Tibial artery (tissue), 4 donors: ENCODE measurements at places on chromosomes 12 and 14.

- DNase-seq: no peak
Measured at GRCh38 chr14:92500491-92500941, 13.1 kb upstream of the RIN3 start.

DNA sequence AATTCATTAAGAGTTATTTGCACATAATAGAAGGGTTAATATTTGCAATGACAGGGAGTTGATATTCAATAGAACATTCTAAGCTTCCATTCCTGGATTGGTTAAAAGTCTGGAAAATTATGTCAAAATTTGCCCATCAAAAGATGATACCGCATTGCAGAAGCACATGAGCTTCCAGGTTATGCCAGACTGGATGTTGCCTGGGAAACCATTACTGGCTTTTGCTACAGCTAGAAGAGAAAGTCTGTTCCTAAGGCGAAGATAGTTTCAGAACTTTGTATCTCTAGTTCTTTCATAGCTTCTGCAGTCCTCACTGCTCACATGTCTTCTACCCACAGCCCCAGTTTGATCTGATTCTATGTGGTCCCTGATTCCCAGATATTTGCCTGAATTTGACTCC is 122.4 kb upstream of the AMIGO2 start:
- DNase-seq: no peak

DNA sequence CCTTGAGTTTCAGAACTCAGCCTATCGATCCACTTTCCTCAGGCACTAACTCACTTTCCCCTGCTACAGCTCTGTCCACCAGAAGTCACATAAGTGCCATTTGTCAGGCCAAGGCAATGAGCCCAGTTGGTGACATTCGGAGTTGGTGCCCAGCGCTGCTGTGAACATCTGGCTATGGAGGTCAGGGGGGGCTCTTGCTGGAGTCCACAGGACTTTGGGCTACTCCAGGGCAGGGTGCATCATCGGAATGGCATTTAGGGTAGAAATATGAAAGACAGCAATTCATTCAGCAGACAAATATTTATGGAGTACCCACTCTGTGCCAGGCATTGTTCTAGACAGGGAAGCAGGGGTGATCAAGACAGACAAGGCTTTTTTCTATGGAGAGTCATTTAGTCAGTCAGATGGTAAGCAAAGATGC is 1.5 kb upstream of the PPP1CC start:
- no peak for DNase-seq

DNA sequence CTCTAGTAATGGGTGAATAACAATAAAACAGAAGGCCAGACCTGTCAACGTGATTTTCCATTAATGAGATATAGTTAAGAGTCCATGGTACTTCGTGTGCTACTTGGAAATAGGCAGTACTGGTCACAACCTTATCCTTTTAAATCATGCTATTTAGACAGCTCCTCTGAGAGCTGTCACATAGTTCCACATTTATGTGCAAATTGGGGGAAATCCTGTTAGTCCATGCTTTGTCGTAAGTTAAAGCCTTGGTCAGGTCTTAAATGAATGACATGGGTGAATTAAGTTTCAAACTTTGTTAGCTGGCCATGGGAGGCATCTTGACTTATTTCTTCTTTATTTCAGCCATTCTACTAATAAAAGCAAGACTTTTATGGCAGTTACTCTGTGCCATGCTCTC is 11.9 kb upstream of the BHLHE41 start:
- DNase-seq: no peak

DNA sequence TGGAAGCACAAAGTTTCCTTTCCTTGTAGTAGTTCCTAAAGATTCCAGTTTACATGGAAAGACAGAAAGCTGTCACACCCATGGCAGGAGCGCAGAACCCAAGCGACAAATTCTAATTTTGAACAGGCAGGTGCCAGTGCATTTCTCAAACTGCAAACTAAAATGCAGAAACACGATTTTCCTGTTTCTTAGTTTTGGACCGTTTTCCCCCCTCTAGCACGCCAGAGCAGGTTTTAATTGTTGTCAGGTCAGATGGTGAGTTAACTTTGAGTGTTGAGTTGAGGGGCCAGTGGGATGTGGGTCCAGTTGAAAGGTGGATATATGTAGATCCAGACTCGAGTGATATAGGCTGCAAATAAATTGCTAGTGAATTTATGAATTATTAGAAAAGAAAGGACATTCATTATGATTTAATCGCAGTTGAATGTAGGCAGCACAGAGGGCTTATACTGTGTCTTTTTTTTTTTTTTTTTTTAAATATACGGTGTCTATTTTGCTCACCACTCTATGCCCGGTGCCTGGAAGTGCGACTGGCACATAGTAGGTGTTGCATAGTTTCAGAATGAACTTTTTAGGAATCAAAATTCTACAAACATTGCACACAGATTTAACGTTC is 909 bp upstream of the ETFBKMT start:
- no peak for DNase-seq

DNA sequence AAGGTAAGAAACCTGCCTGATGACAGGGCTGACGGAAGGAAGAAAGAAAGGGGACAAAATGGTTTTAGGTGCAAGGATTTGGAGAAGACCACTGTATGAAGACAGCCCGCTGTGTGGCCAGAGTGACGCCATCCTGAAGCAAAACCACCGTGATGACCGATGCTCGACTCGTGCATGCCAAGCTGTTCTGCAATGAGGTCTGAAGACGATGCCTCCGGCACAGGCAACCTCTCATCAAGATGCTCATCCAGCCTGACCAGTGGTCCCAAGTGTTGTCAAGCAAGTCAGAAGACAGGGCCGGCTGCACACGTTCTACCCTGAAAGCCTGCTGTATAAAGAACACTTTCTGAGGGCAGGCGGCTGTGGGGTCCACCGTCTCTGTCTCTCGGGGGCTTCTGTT is 34.8 kb downstream of the STX2 start:
- DNase-seq: no peak

DNA sequence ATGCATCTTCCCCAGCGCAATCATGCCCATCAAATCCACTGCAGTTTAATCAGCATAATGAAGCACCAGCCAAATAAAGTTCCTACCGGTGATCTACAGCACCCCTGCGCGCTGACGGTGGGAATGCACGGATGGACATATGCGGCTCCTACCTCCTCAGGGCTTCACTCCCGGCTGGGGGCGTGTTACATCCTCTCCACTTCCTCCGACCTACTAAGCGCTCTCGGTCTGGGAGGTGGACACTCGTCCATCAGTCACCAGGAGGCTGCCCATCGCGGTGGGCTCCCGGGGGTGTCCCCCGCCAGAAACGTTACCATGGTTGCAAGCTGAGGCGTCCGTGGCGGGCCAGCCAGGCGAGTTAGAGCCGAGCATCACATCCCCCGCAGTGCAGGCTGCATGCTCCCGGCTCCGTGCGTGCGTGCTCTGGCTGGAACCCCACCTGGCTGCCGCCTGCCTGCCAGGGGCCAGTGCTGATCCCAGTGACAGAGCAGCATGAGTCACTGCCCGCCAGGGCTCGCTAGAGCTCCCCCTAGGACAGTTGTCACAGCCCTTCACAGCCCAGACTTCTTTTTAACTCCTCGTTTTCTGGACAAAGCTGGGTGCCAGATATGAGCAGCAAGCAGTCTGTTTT is 73.0 kb downstream of the CIT start:
- peak; percentile 30 for DNase-seq

- no peak for DNase-seq
Measured at GRCh38 chr12:93924367-93924766, 224.0 kb upstream of the PLXNC1 start.

- DNase-seq: no peak
Measured at GRCh38 chr12:108099073-108099472, 30.0 kb upstream of the WSCD2 start.

DNA sequence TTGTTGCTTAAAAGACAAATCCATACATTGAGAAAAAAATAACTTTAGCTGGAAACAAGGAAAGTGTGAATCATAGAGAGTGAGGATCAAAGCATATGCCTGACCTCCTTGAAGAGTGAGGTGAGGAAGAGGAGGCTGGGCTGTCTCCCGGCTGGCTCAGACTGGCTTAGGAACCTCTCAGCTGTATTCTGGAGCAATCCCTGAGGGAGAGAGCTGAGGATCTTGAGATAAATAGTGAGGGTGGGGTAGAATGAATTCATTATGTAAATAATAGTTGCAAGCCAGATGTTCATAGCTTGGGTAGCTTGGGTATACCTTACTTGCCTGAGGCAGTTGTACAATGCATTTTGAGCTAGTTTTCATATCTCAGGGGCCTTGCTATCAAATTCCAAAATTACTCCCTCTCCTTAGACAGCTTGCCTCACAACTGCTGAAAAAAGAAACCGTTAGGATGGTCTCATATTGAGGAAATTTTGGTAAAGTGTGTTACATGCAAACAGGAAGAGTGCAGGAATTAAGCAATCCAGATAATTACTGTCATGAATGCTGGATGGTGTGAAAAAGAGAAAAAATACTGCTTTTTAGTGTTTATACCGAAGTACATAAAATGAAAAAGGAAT is 30.5 kb upstream of the SLC15A5 start:
- DNase-seq: no peak

- no peak for DNase-seq
Measured at GRCh38 chr14:69214393-69214792, 23.1 kb downstream of the EXD2 start.

- no peak for DNase-seq
Measured at GRCh38 chr14:103030741-103031565, 26.4 kb downstream of the CDC42BPB start.

GRCh38 chr12:117039891-117040309 is 59.3 kb downstream of the TESC start:
- no peak for DNase-seq

DNA sequence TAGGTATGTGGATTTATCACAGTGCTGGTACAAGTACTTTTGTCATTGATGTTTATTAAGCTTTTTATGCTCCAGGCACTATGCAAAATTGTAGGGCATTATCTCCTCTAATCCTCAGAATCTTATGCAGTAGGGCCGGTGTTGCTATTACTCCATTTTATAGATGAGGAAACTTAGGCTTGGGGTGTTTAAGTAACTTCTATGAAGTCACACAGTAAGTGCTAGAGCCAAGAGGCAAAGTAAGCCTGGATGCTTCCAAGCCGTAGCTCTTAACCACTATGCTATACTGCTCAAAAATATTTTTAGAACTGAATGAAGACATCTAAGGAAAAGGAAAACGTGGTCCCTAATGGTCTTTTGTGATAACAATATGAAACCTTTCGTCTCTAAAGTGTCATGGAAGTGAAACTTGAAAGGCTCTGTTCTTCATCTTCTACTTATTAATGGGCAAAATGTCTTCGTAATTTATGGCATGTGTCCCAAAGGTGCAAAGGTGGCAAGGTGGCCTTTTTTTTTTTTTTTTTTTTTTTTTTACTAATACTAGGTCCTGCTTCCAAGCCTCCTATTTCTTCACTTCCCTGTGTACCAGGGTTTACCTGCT is 85.2 kb downstream of the ETV6 start:
- DNase-seq: no peak

DNA sequence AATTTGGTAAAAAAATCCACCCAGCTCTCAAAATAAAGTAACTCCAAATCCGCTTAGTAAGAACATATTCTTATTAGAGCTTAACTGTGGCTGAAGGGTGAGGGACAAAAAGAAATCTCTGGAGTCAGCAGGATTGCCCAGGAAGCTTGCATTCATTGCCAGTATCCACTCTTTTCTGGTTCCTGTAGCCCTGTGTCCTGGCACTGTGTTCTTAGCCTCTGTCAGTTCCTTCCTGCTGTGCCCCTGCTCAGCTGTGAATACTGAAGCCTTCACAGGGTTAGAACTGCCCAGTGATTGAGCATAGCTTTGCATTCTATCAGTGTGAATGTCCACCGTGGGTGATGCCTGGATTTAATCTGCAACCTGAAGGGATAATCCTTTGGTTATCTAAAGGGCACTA is 266.9 kb upstream of the PELI2 start:
- DNase-seq: no peak

DNA sequence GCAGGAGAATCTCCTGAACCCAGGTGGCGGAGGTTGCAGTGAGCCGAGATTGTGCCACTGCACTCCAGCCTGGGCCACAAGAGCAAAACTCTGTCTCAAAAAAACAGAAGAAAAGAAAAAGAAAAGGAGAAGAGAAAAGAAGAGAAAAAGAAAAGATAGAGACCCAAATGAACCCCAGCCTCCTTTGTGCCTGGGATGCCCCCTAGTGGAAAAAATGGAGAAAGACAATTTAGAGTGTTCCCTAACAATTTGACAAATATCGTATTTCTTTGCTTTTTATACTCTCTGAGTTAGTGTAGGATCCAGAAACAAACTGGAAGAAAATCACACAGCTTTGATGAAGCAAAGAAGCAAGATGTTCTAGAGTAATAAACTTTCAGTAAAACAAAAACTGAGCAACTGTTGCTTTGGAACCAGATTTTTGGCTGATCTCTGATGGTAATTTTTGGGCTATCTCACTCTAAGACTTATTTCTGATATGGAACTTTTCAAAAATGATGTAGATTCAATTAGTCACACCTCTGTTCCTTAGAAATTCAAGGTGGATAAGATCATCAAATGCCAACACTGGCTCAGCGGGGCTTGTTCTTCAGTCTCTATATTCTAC is 18.6 kb upstream of the PRKAB1 start:
- DNase-seq: no peak

- peak; percentile 53 for DNase-seq
Measured at GRCh38 chr14:24206260-24207103, 986 bp downstream of the TSSK4 start.

GRCh38 chr12:109535231-109535862 is 38.0 kb downstream of the MMAB start:
- DNase-seq: no peak

DNA sequence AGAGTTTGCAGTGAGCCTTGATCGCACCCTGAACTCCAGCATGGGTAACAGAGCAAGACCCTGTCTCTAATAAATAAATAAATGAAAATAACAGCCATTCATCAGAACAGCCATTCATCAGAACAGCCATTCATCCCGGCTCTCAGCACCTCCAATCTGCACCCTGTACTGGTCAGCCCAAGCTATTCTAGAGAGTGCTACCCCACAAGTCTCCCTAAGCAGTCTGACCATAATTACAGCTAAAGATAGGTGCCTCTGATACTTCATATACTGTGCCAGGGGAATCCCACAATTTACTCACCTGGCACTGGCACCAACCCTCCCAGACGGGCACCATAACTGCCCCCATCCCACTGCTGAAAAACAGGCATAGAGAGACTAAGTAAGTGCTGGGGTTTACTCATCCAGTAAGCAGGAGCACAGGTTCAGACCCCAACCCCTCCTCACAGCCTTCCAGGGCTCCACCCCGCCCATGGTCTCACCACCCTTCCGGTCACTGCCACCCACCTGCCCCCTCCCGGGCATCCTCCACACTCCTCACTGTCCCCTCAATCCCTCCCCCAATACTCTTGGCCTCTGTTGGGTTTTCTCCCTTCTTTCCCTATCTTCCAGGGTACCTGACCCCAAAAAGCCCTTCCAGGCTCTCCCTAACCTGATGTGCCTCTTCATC is 15.2 kb upstream of the EIF5 start:
- DNase-seq: no peak

DNA sequence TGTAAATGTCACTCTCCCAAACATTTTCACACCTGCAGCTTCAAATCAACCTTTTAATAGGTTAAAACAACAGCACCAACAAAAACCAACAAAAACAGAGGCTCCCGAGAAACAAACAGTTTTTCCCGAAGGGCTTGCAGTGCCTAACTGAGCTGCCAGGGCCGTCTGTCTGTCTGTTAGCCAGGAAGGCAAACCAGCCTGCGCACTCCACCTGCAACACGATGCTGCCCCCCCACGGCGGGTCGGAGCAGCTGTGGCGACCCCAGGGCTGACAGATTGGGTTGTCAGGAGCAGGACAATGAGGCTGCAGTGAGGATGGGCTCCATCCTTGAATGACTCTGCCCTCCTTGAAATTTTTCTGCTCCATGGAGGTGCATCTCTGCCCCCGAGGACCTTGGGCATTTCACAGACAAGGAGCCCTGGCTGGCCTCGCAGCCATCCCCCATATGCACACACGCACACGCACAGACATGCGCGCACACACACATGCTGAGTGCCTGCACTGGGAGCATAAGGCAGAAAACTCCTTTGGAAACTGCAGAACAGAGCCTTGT is 2.6 kb downstream of the RTL1 start:
- no peak for DNase-seq
